ENCODE measurements at places on chromosomes 1 and 21. TPM values are rescaled to one million over a fixed set of nuclear protein-coding genes. Genes with fewer than 3 reads are reported as not detected.

DNA sequence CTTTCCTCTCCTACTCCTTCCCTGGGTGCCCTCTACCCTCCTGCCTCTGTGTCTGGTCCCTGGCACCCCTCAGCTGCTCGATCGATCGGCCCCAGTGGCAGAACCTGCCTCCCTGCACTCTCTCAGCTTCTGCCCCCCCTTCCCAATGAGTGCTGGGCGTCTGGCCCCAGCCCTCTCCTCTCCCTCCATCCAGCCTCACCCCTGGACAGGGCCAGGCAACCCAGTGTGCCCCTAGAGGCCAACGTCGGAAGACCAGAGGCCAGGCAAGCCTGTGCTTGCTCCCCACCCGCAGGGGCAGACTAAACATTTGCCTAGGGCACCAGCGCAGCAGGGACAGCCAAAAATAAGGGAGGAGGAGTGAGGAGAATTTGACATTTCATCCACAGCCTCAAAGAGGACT, 43.5 kb downstream of the LGR6 start:
- peaks cover 40% of the 10 kb centered on the region for H3K27me3 ChIP-seq
- no peak overlapping the region for H3K4me3 ChIP-seq
- peak; percentile 49 for DNase-seq
- no peaks in the 10 kb centered on the region for H3K36me3 ChIP-seq
- H3K27ac ChIP-seq = no peak overlapping the region

AADACL3 gene
- total RNA-seq = not detected

GRCh38 chr1:42259059-42259738, 75.8 kb downstream of the FOXJ3 start:
- peaks cover 42% of the 10 kb centered on the region for H3K36me3 ChIP-seq
- H3K4me3 ChIP-seq = no peak overlapping the region
- no peaks in the 10 kb centered on the region for H3K27me3 ChIP-seq
- H3K4me1 ChIP-seq = peaks cover 5% of the 10 kb centered on the region
- DNase-seq = no peak

GRCh38 chr1:17822741-17823426, 67.8 kb downstream of the ACTL8 start:
- H3K27me3 ChIP-seq = peaks cover 5% of the 10 kb centered on the region
- H3K27ac ChIP-seq = no peak overlapping the region
- H3K4me3 ChIP-seq = no peak overlapping the region
- no peak for DNase-seq
- H3K36me3 ChIP-seq = no peaks in the 10 kb centered on the region

DNA sequence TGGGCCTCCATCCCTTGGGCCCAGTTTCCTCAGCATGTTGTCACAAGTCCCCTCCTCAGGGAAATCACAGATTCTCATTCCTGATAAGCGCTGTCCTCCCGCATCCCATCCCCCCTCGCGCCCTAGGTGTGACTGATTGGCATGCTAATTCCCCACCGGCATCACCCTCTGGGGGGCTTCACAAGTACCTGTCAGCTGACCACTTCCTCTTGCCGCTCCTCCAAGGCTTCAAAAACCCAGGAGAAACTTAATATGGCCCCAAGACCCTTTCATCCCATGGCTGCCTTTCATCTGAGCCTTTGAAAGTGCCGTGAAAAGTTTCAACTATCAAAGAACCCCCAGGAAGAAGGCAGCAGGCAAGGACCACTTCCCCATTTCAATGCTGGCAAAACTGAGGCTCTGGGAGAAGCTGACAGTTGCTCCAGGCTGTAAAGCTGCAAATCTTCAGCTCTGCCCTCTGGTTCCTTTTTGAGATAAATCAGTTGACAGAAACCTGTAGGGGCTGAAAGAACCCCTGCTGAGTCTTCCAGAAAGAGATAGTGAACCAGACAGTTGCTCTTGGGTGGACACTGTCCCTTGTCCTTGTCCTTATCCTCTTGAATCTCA, 12.8 kb upstream of the MIXL1 start:
- DNase-seq = no peak
- H3K27me3 ChIP-seq = peaks cover 1% of the 10 kb centered on the region
- no peaks in the 10 kb centered on the region for H3K4me1 ChIP-seq

- DNase-seq = no peak
- H3K27me3 ChIP-seq = peaks cover 3% of the 10 kb centered on the region
- peaks cover 16% of the 10 kb centered on the region for H3K4me1 ChIP-seq
- no peak overlapping the region for H3K4me3 ChIP-seq
- no peak overlapping the region for H3K27ac ChIP-seq
Observed at GRCh38 chr1:109773900-109774485, 10.3 kb upstream of the EPS8L3 start.

DNA sequence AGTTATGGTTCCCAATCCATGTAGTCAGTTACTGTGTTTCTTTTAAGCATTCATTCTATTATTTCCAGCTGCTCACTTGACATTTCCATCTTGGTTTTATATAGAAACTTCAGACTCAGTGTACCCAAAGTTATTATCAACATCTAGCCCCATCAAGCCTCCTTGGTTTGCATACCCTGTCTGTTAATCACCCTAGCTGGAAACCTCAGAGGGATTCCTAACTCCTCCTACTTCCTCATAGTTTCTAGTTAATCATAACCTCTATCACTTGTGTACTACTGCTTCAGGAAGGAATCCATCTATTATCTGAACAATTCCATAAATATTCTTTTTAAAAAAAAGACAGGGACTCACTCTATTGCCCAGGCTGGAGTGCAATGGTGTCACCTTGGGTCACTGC, 293.3 kb downstream of the SDCCAG8 start:
- no peak overlapping the region for H3K4me3 ChIP-seq
- DNase-seq = no peak
- no peaks in the 10 kb centered on the region for H3K27me3 ChIP-seq
- H3K4me1 ChIP-seq = peaks cover 4% of the 10 kb centered on the region
- peaks cover 9% of the 10 kb centered on the region for H3K36me3 ChIP-seq
- no peak overlapping the region for H3K27ac ChIP-seq

- DNase-seq = peak; percentile 46
- H3K36me3 ChIP-seq = no peaks in the 10 kb centered on the region
- H3K4me3 ChIP-seq = no peak overlapping the region
- H3K27ac ChIP-seq = no peak overlapping the region
- H3K4me1 ChIP-seq = peaks cover 8% of the 10 kb centered on the region
- peaks cover 11% of the 10 kb centered on the region for H3K27me3 ChIP-seq
Observed at GRCh38 chr1:210726621-210727020, 397.9 kb downstream of the HHAT start.

- DNase-seq = no peak
- peak overlapping the region; percentile 41 for H3K4me3 ChIP-seq
- peaks cover 15% of the 10 kb centered on the region for H3K36me3 ChIP-seq
- peak overlapping the region; percentile 67 for H3K27ac ChIP-seq
Observed at GRCh38 chr1:193537266-193538002, 351.0 kb upstream of the B3GALT2 start.

- no peak overlapping the region for H3K4me3 ChIP-seq
- no peaks in the 10 kb centered on the region for H3K27me3 ChIP-seq
- no peak for DNase-seq
- peaks cover 27% of the 10 kb centered on the region for H3K36me3 ChIP-seq
- peaks cover 5% of the 10 kb centered on the region for H3K4me1 ChIP-seq
Observed at GRCh38 chr1:183551924-183552323, 38.3 kb downstream of the NCF2 start.

DNA sequence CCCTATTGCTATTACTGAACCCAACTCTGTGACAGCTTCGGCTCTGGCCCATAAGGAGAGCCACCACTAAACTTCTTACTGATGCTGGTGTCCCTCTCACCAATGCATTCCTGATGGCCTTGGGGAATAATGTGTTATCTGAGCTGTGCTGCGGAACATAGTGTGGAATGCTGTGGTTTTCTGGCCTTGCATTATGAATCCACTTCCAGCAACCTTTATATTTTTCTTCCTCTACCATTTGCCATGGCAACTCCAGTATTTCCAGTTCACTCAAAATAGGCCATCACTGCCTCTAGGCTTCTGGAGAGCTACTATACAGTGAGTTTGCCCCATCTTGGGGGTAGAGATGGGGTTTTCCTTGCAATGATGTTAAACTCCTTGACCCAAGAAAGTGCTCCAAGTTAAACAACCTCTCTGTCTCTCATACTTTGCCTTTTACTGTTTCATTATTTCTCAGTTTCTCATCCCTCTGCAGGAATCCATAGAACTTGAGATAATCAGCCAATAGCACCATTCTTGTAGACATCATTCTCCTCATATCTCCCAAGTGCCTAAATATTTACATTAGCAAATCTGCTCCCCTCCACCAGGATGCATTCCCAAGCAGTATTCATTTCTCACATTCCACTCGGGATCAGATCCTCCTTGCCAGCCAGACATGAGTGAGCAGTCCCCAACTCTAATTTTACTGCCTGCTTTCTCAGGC, 11.1 kb upstream of the RAVER2 start:
- H3K4me1 ChIP-seq = no peaks in the 10 kb centered on the region
- peaks cover 2% of the 10 kb centered on the region for H3K27me3 ChIP-seq
- H3K4me3 ChIP-seq = no peak overlapping the region
- H3K27ac ChIP-seq = no peak overlapping the region

- no peak overlapping the region for H3K27ac ChIP-seq
- peak; percentile 9 for DNase-seq
- peaks cover 3% of the 10 kb centered on the region for H3K27me3 ChIP-seq
- no peaks in the 10 kb centered on the region for H3K4me1 ChIP-seq
- no peaks in the 10 kb centered on the region for H3K36me3 ChIP-seq
- H3K4me3 ChIP-seq = no peak overlapping the region
Observed at GRCh38 chr1:54698346-54698745, 17.3 kb upstream of the TTC4 start.

DNA sequence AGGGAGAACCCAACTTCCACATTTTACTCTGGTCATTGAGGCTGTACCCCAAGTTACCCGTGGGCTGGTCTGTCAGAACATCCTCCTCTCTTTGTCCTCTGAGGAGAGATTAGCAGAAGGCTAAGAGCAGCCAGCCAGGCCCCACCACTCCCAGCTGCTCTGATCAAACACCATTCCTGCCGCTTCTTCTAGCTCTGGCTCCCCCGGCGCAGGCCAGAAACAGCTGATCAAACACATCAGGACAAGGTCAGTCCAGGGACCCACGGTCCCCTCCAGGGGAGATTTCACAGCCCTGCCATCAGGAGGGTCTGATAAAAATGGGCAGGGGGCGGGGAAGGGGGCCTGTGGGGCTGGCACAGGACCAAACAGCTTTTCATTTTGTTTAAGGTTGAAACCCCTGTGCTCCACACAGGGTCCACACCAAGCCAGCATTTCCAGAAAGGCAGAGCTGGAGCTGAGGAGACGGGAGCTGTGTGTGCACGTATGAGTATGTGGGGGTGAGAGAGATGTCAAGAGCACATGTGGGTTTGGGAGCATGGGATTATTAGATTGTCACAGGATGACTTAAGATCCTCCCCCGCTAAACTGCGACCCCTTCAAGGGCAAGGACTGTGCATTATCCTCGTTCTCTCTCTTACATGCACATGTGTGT, 29.9 kb upstream of the EPHA8 start:
- peaks cover 2% of the 10 kb centered on the region for H3K4me1 ChIP-seq
- no peaks in the 10 kb centered on the region for H3K27me3 ChIP-seq
- peaks cover 2% of the 10 kb centered on the region for H3K36me3 ChIP-seq
- no peak overlapping the region for H3K27ac ChIP-seq
- DNase-seq = no peak
- no peak overlapping the region for H3K4me3 ChIP-seq

MTF1 gene
- total RNA-seq = 21.7 TPM

DNA sequence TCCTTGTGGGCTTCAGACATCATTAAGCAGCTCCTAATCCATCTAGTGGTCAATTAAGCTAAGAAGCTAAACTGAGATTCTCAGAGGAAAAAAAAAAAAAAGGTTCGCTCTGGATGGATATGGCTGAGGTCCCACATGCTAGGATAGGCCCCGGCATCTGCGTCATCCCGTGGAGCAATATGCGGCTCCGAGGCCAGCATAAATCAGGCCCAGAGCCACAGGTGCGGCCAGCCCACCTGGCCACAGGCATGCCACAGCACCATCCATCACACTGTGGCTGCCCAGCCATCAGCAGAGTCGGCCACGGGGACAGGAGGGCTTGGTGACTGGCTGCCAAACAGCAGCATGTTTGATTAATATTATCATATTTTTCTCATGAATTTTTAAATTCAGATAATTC, 106.9 kb upstream of the TIAM1 start:
- no peak overlapping the region for H3K4me3 ChIP-seq
- peaks cover 3% of the 10 kb centered on the region for H3K27me3 ChIP-seq
- peaks cover 13% of the 10 kb centered on the region for H3K36me3 ChIP-seq
- peaks cover 22% of the 10 kb centered on the region for H3K4me1 ChIP-seq

DNA sequence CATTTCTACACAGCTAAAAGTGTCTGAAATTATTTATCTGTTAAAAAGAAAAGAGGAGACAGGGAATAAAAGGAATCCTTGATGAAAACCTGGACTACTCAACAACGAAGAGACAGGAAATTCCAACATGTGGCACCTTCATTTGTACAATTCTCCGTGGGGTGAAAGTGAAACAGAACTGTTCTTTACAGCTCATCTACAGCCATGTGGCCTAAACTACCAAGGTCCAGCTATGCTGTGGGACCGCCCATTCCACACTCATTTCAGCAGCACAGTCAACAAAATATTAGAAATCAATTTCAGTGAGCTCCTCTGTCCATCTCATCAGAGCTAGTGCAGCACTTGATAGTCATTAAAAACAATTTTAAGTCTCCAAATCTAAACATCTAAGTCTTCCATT, 44.0 kb downstream of the UBR4 start:
- no peaks in the 10 kb centered on the region for H3K4me1 ChIP-seq
- no peak overlapping the region for H3K27ac ChIP-seq
- no peak overlapping the region for H3K4me3 ChIP-seq
- H3K27me3 ChIP-seq = no peaks in the 10 kb centered on the region

GRCh38 chr1:182615468-182616129, 11.4 kb upstream of the RGS16 start:
- H3K27me3 ChIP-seq = peaks cover 69% of the 10 kb centered on the region
- H3K36me3 ChIP-seq = peaks cover 7% of the 10 kb centered on the region
- peaks cover 45% of the 10 kb centered on the region for H3K4me1 ChIP-seq
- peak overlapping the region; percentile 85 for H3K27ac ChIP-seq
- peak; percentile 64 for DNase-seq
- H3K4me3 ChIP-seq = peak overlapping the region; percentile 59

DNA sequence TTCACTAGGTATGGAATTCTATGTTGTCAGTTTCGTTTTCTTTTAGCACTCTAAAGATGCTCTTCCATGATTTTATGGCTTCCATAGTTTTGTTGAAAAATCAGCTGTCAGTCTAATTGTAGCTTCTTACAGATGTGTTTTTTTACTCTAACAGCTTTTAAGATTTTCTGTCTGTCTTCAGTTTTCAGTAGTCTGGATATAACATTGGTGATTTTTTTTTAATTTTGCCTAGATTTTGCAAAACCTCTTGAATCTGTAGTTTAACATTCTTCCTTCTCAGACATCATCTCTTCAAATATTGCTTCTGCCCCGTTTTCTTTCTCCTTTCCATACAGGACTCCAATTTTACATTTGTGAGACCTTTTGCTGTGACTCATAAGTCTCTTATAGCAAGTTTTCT, 17.9 kb upstream of the DYRK1A start:
- no peak overlapping the region for H3K4me3 ChIP-seq
- H3K4me1 ChIP-seq = no peaks in the 10 kb centered on the region
- H3K36me3 ChIP-seq = peaks cover 7% of the 10 kb centered on the region

- H3K4me3 ChIP-seq = no peak overlapping the region
- no peaks in the 10 kb centered on the region for H3K27me3 ChIP-seq
- peaks cover 32% of the 10 kb centered on the region for H3K36me3 ChIP-seq
- peaks cover 7% of the 10 kb centered on the region for H3K4me1 ChIP-seq
- DNase-seq = no peak
Observed at GRCh38 chr1:211305044-211305443, 21.6 kb upstream of the TRAF5 start.

ITLN2 gene
- not detected for total RNA-seq

KIF2C gene
- total RNA-seq = 87.7 TPM

GRCh38 chr1:183710734-183711133, 57.6 kb upstream of the APOBEC4 start:
- DNase-seq = no peak
- no peak overlapping the region for H3K27ac ChIP-seq
- H3K4me3 ChIP-seq = no peak overlapping the region

- peaks cover 8% of the 10 kb centered on the region for H3K4me1 ChIP-seq
- no peak for DNase-seq
- no peak overlapping the region for H3K4me3 ChIP-seq
- H3K27me3 ChIP-seq = no peaks in the 10 kb centered on the region
- H3K36me3 ChIP-seq = peaks cover 21% of the 10 kb centered on the region
- peak overlapping the region; percentile 26 for H3K27ac ChIP-seq
Observed at GRCh38 chr1:45512641-45513054, 9.0 kb downstream of the PRDX1 start.
